ENCODE measurements at places on chromosomes 4 and X.

DNA sequence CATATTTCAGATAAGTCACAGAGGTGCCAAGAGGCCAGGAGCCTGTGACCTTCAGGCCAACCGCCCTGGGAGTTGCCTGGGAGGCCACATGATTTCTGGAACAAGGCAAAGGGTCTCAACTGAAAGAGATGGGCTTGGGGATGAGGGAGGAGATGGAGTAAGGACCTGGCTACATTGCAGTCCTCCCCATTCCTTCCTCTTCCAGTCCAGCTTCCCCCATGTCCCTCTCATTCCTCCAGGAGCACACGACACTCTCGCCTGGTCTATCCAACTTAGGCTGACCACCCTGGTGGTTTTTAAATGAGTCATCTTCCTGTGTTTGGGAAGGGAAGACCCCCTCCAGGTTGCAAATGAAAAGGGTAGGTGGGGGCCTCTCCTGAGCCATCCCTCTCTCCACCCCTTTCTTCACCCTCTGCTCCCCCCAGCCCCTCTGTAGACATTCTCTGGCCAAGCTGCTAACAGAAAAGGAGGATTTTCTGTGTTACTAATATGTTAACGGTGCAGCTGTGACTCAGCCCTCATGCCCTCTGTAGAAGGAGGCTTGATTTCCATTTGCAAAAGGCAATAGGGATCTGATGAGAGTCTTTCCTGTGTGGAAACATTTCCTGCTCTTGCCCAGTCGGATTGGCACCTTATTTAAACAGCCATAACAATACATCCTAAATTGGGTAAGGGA lies 79.2 kb downstream of the RTL5 start:
- DNase-seq = peak; percentile 67

DNA sequence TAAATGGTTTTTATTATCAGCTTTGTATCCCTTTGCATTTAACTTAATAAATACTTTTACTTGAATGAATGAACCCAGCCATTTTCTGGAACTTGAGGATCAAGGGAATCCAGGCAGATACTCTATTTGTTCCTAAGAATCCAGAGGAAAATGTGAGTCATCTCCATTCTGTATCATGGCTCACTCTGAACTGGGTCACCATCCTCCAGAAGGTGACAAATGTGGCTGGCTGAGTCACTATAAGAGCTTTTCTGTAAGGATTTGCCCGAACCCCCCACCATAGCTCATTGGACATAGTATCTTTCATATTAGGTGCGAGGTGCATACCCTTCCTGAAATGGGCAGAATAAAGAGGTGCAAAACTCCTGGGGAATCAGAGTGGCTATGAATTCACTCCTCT lies 25.8 kb downstream of the RTL9 start:
- DNase-seq = no peak

DNA sequence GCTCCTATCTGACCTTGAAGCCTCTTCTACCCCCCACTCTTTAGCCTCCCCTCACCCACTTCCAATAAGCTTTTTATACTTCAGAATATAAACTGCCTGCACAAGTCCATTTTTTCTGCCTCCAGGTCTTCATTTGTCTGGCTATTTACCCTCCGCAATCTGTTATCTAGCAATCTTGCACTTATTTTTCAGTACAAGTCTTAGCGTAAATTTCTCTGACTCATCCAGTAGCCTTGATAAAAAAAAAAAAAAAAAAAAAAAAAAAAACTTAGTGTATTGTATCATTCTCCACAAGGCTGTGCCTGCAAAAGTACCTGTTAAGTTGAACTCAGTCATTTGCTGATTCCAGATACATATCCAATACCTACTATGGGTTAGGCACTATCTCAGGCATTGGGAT lies 219.5 kb upstream of the DKK2 start:
- no peak for DNase-seq

- peak; percentile 70 for DNase-seq
These were observed 45.2 kb upstream of the CLCN4 start for GRCh38 chrX:10111364-10112148.

- no peak for DNase-seq
These were observed 4.1 kb downstream of the SEPTIN6 start for GRCh38 chrX:119688911-119689321.

GRCh38 chr4:98786866-98787265 lies 128.5 kb upstream of the TSPAN5 start:
- DNase-seq = peak; percentile 4

DNA sequence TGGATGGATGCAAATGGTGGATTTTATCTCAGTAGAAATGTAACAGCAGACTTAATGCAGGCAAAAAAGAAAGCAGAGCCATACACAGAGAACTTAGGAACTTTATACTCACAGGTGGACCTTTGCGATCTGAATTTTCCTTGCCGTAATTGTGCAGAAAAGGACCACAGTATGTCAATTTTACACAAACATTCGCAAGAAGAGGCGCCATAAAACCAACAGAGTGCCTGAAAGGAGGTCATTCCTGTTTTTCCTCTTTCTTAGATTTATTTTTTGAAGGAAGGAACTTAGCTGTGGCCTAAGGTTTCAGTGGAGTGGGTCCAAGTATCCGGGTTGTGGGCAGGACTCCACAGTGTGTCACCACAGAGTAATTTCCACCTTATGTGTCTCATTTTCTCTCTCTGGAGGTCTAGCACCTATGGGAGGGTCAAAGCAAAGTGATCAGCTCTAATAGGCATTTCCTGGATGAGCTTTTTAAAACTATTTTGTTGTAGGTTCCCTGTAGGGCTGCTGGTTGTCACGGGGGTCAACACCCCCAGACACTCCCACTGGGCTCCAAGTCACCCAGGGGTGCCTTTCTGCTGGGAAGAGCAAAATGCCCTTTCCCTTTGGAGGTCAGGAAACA lies 24.7 kb upstream of the PBDC1 start:
- peak; percentile 28 for DNase-seq

DNA sequence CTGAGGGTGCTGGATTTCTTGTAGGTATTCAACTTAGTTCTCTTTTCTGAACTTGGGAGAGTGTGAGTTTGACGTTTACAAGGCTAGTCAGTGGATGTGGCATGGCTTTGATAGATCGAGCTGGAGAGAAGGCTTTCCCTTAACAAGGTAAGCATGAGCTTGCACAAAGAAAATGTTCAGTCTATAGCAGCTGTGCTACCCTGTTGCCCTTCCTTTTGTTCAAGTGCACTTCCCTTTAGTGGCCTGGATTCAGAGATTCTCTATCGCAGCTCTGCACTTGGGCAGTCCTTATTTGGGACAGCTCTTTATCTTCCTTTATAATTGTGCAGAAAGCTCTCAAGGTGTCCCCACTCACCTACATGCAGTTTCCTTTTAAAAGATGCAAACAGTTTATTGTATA lies 198.0 kb downstream of the ARHGAP24 start:
- DNase-seq = no peak
